Smooth muscle cell of bladder (primary cell): ENCODE measurements at places on chromosomes 2 and 18. TPM values are rescaled to one million over a fixed set of nuclear protein-coding genes. Genes with fewer than 3 reads are reported as not detected.

Gene IL1A
- total RNA-seq: 2.3 and 7.5 TPM in 2 replicates

Gene AGXT
- total RNA-seq: 0.14 TPM in 1 of 2 replicates, not detected in the other

Gene IL36RN
- 0.09 TPM in 1 of 2 replicates, not detected in the other for total RNA-seq

Gene CHST10
- 8.2 and 8.3 TPM in 2 replicates for total RNA-seq

Gene ST8SIA5
- under 0.01 TPM in 1 of 2 replicates, not detected in the other for total RNA-seq

Gene IL18R1
- total RNA-seq: 0.85 and 1.5 TPM in 2 replicates

Gene PTH2R
- total RNA-seq: under 0.01 TPM in 1 of 2 replicates, not detected in the other
